ENCODE measurements at places on chromosomes 7 and 10.

DNA sequence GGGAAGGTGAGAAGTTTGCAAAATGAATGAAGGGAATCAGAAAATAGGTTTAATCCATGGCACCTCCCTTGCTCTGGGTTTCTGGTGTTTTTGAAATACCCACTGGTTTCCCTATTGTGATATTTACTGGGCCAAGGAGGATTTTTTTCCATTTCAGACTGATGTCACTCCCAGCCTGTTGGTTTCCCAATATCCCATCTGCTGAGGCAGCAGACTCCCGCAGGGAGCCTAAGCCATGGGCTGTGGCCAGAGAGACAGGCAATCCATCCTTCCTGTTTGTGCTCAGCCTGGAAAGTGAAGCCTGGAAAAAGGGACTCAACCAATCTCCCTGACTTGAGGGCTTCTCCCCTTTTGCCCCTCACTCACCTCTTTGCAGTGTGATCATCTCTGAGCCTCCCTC, 22.8 kb downstream of the FAM107B start:
- peak; percentile 7 for DNase-seq

DNA sequence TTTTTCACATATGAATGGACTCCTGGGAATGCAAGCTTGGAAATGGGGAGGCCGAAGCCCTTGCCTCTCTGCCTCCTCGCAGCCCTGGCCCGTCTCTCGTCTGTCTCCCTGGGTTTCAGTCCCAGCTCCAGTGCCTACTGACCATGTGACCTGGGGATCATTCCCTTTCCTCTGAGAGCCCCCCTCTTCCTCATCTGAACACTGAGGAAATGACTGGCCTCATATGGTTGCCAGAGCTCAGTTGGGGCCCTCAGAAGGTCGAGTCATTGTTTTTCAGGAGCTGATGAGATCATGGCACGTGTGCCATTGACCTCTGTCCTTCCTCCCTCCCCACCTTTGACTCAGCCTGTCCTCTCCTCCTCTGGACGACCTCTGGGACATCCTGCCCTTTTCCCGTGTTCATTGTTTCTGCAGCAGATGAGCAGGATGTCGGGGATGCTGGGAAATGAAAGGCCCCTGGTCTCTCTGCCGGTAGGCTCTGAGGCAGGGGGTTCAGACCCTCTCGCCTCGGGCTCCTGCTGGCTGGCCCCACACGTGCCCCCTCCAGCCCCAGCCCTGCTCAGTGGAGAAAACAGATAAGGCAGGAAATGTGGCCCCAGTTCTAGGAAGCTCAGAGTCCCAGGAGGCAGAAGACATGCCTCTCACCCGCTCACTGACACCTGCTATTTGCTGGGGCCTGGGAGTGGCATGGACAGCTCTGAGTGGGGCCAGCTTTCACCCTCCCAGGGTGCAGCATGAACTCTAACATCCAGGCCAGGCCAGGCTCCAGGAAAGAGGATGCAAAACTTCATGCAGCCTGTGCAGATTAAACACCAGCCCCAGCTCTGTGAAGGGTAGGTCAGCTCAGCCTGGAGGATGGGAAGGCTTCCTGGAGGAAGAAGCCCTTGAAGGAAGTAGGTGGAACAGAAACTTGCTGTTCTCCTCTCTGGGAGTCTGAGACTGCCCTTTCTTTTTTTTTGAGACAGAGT, 8.3 kb upstream of the PPP1R35 start:
- DNase-seq = peak; percentile 65

DNA sequence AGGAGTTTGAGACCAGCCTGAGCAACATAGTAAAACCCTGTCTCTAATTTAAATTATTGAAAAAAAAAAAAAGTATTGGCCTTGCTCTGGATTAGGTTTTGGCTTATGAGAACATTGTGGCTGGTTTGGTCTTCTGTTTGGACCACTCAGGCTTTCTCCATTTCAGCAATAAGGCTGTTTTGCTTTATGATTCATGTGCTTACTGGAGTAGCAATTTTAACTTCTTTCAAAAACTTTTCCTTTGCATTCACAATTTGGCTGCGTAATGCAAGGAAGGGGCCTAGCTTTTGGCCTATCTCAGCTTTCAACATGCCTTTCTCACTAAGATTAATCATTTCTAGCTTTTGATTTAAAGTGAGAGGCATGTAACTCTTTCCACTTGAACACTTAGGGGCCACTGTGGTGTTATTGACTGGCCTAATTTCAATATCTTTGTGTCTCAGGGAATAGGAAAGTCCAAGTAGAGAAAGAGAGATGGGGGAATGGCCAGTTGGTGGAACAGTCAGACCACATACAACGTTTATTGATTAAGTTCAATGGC, 38.0 kb upstream of the SRPK2 start:
- no peak for DNase-seq

- no peak for DNase-seq
These were observed 11.3 kb downstream of the ZNF680 start for GRCh38 chr7:64551375-64552142.

- no peak for DNase-seq
These were observed 425.1 kb upstream of the LRGUK start for GRCh38 chr7:133702078-133702477.

- no peak for DNase-seq
These were observed 119.6 kb upstream of the AFAP1L2 start for GRCh38 chr10:114523876-114524275.

GRCh38 chr10:70673929-70674559, 1.7 kb downstream of the ADAMTS14 start:
- no peak for DNase-seq

DNA sequence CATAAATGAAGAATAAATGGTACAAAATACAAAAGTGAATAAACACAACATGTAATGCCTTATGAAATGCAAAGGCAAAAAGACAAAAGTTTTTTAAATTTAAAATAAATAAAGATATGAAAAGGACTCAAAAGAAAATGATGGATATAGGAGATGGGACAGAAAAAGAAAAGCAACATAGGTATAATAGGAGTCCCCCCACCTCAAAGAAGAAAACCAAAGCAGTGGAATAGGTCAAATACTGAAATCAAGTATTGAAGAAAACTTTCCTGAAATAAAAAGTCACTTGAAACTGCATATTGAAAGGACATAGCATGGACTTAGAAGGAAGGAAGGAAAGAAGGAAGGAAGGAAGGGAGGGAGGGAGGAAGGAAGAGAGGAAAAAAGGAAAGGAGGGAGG, 110.0 kb upstream of the FAM204A start:
- no peak for DNase-seq

- DNase-seq = no peak
These were observed 17.7 kb downstream of the CCL24 start for GRCh38 chr7:75795831-75796285.
